CD4-positive, alpha-beta T cell treated with Interleukin-15 for 4 hours (primary cell): ENCODE measurements at places on chromosomes 16 and 17.

DNA sequence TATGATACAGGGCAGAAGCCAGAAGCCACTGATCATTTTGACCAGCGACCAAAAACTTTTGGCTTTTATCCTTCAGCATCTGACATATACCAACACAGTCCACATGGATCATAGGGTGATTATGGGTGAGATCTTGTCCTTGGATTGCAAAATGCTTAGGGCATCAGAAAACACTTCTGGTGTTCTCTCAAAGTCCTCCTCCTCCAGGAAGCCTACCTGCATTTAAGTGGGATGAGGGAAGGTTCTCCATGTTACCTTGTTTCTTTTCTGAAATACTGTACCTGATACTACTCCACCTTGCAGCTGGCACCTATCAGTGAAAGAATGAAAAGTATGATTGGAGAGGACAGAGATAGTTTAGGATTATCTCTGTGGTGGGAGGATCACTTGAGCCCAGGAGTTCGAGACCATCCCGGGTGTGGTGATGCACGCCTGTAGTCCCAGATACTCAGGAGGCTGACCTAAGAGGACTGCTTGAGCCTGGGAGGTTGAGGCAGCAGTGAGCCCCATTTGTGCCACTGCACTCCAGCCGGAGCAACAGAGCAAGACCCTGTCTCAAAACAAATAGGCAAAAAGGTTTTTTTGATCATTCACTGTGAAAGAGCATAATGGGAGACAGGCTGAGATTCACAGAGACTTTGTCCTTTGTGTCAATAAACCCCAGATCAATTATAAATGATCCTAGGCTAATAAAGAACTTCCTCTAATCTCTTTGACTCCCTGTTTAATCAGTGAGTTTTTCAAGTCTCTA is 46.8 kb upstream of the B4GALNT2 start:
- DNase-seq, result no peak

DNA sequence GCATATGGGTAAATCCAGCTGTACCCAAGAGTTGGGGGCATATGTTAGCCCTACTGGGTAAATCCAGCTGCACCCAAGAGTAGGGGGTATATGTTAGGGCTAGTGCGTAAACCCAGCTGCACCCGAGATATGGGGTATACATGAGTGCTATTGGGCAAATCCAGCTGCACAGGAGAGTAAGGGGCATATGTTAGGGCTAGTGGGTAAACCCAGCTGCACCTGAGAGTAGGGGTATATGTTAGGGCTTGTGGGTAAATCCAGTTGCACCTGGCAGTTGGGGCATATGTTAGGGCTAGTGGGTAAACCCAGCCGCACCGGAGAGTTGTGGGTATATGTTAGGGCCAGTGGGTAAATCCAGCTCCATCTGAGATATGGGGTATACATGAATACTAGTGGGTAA is 80.9 kb downstream of the WWOX start:
- DNase-seq, result no peak

GRCh38 chr16:64077242-64077641 is 1044.6 kb downstream of the CDH11 start:
- DNase-seq, result no peak

GRCh38 chr16:48059936-48060335 is 95.9 kb downstream of the ABCC12 start:
- no peak for DNase-seq

DNA sequence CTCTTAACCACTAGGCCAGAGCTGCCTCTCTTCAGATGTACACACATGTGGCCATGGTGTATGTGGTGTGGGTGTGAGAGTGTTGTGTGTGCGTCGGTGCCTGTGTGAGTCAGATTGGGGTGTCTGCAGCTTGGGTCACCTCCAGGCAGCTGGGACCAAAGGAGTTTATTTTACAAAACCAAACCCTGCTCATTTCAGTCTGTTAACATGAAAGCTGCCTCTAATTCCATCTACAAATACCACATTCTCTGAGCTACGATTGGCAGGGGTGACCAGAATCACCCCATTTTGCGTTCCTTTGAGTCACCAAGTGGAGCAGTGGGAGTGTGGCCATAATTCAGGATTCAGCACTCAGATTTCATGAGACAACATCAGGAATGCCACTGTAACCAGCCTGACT is 105.3 kb downstream of the IRX5 start:
- no peak for DNase-seq

DNA sequence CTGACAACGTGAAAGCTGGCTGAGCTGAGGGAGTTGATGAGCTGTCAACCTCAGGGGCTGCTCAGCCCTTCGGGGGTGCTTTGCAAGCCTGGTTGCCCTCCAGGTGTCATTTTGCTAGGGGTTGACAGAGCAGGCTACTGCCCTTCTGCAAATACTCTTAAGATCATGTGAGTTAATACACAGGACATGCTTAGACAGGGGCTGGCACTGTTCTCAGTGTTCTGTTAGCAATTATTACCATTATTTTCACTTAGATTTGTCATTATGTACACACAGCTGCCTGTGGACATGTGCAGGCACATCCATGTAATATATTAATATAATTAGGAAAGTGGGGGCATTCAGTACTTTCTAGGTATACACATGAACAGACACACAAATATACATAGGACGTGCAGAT is 554.3 kb upstream of the HSBP1 start:
- no peak for DNase-seq

GRCh38 chr17:80254396-80255251 is 6.0 kb upstream of the RNF213 start:
- DNase-seq, result peak; percentile 93

DNA sequence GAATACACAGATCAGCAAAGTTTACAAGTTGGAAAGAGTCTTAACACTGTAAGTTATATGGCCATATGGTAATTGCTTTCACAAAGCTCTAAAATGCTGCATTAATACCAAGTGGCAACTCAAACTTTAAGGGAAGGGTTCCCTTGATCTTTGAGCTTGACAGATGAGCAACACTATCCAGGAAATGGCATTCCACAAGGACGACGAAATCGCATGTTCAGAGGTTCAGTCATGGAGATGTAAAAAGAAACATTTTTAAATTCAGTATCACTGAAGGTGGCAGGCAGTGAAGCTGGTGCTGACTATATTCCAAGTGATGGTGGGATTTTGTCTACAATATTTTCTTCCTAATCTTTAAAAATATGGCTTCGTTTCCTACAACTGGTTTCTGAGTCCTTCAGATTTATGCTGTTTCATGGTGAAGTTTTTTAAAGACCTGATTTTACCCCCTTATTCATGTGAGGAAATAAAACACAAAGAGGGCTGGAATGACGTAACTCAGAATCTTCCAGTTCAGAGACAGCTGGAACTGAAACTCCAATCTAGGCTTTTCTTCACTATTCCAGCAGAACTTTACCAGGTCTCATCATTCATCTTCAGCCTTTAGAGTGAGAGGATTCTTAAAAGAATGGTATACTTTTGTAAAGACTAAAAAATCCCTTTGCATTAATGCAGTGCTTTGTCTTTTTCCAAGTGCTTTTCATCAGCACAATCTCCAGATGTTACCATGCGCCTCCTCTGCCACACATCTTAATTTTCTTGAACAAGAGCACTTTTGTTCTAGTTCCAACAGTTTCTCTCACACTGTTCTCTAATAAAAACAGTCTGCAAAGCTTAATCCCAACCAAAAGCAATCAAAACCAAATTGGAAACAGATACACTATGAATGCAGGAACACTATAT is 20.2 kb downstream of the CHCT1 start:
- DNase-seq, result no peak
